ENCODE measurements at places on chromosomes 16 and 17.
A peak's percentile ranks its signal among the peaks of the same experiment; 100 is the strongest.

DNA sequence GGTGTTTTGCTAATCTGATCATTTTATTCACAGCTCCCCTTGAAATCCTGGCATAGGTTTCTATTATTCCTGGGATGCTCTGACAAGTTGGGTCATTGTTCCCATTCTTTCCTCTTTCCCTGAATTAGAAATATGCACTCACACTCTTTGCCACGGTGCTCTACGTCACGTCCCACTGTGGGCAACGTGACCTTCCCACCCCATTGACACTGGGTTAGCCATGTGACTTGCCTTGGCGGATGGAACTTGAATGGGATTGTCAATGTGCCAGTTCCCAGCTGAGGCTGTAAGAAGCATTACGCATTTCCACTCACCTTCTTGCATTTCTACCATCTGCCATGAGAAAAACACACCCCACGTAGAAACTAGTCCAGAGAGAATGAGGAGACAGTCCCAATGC lies 492.4 kb downstream of the SHISA9 start:
- DNase-seq, result no peak

DNA sequence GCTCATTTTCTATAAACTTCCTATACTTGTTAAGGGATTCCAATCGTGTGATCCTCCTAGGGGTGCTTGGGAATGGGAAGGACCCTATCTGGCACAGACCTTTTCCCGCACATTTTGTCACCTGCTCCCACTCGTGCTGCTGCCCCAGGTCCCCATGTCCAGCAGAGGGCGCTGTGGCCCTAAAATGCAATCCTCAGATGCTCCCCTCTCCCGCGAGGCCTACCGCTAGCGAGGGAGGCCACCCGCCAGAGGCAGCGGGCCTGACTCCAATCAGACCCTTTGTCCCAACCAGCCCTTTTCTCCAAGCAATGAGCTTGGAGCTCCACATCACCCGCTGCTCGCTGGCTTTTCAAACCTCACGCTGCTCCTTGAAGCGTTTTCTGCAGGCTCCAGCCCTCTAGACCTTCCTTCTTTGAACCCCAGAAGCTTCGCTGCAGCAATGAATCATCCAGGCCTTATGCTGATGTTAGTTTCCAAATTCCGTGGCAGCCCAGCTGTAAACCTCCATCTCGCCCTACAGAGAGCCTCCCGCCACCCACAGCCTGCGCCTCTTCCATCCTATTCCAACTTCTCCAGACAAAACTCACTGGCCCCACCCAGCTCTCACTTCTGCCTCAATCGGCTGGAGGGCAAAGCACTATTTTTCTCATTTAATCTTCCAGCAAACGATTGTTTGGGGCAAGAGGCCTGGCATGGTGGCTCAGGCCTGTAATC lies 23.6 kb upstream of the FZD2 start:
- peak; percentile 89 for DNase-seq

DNA sequence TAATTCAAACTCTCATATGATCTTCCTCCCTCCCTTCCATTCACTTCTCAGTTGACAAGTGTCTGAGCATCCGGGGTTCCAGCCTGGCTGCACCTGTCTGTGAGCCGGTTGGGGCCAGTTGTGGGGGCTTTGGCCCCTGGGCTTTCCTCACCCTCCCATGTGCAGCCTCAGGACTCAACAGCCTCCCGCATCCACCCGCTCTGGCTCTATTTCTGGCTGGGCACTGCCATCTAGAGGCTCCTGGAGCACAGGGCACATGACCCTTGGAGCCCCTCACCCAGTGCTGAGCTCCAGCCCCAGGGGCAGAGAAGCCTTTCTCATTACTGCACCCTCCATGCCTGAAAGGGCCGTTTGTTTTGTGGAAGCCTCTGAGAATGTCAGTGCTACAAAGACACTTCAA lies 43.3 kb downstream of the HAPSTR1 start:
- peak; percentile 69 for DNase-seq

DNA sequence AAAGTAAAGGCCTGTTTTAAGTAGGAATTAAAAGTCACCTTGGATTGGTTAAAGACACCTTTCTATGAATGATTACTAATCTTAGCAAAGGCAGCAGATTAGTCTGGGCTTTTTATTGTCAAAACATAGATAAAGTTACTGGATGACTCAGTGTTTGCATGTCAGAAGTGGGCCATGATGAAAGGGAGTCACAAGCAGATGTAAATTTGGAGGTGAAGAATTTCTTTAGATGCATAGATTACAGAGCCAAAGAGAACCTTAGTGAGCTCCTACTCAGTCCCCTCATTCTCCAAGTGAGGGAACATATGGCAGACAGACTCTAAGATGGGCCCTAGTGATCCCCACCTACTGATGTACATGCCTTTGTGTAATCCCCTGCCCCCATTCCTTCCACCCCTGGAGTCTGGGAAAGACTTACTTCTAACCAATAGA lies 124.5 kb downstream of the HS3ST3A1 start:
- DNase-seq, result no peak

GRCh38 chr17:7557775-7558543 lies 591 bp upstream of the TNFSF13 start:
- peak; percentile 78 for DNase-seq

GRCh38 chr17:3639981-3640596 lies 3.5 kb downstream of the CTNS start:
- peak; percentile 86 for DNase-seq

DNA sequence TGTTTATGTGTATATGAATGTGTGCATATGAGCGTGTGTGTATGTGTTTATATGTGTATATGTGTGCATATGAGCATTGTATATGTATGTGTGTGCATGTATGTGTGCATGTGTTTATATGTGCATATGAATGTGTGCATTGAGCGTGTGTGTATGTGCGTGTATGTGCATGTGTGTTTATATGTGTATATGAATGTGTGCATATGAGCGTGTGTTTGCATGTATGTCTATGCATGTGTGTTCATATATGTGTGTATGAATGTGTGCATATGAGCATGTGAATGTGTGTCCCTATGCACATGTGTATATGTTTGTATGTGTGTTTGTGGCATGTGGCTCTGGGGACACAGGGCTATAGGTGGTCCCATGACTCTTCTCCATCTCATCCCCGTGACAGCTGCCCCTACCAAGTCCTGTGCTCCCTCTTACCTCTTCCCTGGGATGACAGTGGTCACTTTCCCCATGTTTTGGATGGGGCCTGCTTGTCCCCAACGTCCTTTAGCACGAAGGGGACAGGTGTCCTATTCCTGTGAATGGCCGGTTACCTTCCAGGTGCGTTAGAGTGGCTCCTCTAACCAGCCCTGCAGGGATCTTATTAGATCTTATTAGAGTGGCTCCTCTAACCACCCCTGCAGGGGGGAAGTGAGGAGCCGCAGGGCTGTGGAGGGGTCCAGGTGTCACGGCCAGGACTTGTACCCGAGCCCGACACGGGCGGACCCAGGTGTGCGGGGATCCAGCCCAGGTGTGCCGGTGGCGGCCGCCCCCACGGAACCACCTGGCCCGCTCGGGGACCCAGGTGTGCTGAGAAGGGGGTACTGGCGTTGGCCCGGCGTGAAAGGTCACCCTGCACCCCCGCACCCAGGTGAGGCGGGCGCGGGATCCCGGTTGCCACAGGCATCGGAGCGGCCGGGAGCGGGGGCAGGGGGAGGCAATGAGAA lies 105.6 kb downstream of the SEC14L1 start:
- DNase-seq, result no peak

DNA sequence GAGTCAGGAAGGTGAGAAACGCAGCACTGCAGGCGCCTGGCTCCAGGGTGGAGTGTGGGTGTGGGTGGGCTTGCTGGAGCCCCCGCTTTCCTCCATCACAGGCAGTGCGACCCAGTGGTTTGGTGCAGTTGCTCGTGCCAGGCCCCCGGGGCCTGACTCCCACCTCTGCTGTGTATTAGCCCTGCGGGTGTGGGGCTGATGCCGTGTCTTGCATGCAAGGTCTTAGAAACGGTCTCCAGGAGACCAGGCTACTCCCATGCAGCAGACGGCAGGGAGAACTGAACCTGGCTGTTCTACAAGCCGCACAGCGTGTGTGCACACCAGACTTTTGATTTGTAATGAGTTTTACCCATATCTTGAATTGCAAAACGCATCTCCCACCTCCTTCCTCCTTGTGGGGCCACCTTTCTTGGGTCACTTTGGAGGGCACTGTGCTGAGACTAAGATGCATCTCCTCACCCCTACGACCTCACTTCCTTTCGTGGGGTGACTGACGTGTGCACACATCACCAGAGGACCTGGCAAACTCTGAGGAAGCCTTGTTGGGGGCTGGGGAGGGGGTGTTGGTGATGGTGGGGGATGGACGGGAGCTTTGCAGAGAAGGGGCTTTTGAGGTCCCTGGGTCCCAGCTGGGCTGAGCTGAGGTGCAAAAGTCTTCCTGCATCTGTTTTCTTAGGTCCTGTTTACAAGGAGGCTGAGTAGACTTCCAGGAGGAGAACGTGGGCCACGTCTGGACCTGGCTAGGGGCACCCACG lies 101.8 kb upstream of the TNRC6C start:
- DNase-seq, result no peak

DNA sequence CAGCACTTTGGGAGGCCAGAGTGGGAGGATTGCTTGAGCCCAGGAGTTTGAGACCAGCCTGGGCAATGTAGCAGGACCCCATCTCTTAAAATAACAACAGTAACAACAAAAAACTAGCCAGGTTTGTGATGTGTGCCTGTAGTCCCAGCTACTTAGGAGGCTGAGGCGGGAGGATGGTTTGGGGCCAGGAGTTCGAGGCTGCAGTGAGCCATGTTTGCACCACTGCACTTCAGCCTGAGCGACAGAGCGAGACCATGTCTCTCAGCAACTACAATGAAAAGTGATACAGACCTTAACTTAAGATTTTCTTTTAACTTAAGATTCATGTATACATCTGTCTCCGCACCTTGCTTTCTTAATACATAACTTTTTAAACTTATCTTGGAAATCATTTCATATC lies 17.2 kb downstream of the NKD1 start:
- no peak for DNase-seq

DNA sequence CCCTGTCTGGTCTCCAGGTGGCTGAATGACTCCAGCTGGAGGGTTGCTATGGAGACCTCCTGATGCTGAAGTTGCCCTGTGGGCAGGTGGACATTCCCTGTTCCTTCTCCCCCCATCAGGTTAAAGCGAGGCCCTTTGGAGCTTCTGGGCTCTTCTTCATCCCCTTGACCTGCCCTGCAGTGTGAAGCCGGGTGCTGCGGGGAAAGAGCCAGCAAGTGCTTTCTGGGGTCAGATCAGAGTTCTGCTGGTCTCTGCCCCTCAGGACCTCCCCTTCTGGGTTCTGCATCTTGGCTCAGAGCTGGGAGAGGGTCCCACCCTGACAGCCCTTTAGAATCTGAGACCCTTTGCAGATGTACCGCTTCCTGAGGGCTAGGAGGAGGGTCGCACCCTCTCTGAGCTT lies 25.1 kb downstream of the NKD1 start:
- DNase-seq, result no peak

- DNase-seq, result no peak
These were observed 3.4 kb downstream of the NOG start for GRCh38 chr17:56596691-56597494.

DNA sequence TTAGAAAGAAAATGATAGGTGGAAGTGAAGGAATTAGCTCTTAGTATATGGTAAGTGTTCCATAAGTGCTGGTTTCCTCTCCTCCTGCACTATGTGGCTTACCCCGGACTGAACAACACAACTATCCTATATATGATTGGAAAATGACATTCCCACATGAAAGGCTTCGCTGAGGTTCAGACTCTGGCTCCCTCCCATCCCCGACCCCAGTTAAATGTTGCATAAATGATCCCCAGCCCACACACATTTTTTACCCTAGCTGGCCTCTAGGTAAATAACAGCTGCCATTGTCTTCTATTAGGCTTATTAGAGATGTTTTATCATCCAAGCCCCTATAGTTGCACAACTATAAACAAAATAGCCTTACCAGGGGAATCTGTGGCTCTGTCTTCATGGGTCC lies 495.6 kb upstream of the CDH11 start:
- DNase-seq, result no peak

Measured in suppressor macrophage treated with lipopolysaccharide for 1 hour (primary cell).